ENCODE measurements at places on chromosomes 2 and 18.

DNA sequence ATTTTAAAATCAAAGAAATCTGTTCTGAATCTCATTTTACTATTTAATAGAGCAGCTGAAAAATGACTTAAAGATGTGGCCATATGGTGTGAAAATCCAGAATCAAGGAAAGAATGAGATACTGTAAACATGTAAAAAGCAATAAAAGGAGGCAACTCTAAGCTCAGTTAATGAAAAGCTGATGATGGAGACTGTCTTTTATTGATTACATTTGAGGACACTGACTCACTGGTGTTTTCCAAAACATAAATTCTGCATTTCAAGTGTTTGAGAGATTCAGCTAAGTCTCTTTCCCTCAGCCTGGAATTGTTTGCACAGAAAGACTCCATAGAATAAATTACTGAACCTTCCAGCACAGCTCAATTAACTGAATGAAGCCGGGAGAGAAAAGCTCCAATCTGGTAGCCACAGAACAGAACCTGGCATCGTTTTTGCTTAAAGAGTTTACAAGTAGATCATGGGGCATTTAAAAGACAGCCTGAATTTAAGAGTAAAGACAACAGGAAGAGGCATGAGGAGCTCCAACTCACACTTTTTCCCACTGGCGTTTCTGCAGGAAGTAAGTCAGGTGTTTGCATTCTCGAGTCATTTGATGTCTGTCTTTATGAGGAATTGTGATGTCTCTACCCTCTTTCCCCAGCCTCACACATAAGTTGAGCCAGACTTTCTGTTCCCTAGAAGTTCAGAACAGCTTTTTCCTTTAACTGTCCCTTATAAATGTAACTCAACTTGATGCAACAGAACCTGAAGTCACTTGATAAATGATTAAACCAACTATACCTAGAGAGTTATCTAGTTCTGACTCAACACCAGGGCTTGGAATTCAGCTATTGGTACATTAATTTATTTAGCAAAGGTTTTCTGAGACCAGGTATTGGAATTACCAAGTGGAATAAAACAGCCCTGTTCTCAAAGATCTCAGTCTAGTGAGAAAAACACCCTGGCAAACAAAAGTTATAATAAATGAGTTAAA is 53.3 kb downstream of the FTCDNL1 start:
- no peak for DNase-seq

GRCh38 chr2:154457286-154457685 is 241.2 kb upstream of the KCNJ3 start:
- DNase-seq, result no peak

DNA sequence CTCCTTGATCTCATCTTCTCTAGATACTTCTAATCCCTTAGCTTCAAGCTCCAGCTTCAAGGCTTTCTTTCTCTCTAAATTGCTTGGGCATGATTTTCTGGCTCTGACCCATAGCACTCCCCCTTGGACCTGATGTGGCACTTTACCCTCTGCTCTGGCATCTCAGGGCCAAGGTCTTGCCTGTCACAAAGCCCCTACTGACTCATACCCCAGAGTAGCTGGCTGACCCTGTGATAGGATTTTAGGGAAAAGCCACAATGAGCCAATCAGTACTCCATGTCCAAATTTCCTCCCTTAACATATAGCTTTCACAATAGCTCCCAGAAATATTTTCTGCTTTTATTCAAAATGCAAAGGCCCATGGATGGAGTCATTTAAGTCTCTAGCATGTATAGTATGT is 488.7 kb upstream of the SPRED2 start:
- no peak for DNase-seq

DNA sequence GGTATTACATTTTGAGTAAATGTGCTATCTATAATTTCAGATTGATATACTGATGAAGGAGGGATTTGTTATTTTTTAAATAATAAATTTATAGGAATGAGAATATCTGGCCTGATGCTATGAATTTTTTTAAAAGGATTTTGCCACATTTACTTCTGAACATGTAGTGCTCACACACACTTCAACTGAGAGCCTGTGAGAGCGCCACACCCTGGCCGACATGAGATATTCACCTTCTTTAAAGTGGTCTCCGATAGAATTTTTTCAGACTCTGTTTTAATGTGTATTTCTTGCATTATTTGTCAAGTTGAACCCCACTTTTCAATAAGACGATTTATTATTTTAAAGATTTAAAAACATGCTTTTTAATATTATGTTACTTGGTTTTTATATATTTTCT is 813.3 kb downstream of the DCC start:
- DNase-seq, result no peak

DNA sequence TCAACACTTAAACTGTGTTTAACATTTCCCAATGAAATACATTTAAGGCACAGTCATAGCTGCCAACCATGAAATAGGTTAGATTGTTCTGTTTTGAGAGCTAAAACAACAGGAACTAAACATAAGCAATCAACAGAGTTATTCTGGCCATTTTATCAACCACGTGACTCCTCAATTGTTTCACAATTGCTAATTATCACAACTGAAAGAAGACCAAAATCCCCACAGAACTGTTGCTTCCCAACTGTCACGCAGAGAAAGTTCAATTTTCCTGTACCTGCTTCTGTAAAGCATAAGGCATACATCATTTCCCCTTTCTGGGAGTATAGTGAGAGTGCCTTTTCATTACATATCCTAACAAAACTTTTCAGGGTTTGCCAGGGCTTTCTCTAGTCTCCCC is 248.6 kb downstream of the EPHA4 start:
- DNase-seq, result no peak
